Activated CD4-positive, alpha-beta T cell treated with anti-CD3 and anti-CD28 coated beads, Interleukin-2, amount 10 ng/mL, durations not matched to agents 7 days and 5 days (primary cell): ENCODE measurements at places on chromosomes 6 and 20.

DNA sequence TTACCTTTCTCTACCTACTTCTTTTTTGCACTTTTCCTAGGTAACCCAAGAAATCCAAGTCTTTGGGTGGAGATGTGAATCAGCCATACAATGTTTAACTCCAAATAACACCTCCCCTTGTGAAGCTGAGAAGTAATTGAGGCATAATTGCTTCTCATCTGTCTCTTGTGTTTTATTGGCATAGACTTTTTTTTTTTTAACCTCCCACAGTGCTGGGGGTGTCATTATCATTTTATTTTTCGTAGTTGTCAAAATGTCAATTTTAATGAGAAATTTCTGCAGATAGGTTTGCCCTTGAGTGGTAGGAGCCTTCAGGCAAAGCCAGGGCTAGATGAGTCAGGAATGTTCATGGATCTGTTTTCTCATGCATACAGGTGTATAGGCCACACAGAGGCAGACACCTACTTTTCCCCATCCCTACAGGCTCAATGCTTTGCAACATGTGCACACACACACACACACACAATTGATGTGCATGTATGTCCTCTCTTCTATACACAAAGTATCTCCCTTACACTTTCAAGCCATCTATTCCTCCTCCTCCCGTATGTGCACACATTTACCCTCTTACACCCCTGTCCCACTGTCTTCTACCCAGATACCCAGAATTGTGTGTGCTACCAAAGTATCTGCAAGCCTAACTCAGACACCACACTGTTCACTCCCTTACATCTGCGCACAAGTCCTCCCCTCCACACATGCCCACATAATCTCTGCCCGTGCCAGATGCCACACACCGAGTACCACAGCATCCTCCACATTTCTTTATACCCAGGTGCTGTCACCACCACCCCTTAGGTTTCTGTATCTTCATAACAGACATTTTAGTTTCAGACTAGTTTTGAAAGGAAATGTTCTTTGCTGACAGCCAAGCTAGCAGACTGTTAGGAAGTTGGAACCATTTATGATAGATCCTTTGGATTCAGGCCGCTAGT, 22.0 kb downstream of the RALY start:
- DNase-seq, result no peak

GRCh38 chr6:102381203-102381602, 987.7 kb downstream of the GRIK2 start:
- no peak for DNase-seq

- no peak for DNase-seq
These were observed 101.2 kb downstream of the SLC35B3 start for GRCh38 chr6:8334113-8334512.

DNA sequence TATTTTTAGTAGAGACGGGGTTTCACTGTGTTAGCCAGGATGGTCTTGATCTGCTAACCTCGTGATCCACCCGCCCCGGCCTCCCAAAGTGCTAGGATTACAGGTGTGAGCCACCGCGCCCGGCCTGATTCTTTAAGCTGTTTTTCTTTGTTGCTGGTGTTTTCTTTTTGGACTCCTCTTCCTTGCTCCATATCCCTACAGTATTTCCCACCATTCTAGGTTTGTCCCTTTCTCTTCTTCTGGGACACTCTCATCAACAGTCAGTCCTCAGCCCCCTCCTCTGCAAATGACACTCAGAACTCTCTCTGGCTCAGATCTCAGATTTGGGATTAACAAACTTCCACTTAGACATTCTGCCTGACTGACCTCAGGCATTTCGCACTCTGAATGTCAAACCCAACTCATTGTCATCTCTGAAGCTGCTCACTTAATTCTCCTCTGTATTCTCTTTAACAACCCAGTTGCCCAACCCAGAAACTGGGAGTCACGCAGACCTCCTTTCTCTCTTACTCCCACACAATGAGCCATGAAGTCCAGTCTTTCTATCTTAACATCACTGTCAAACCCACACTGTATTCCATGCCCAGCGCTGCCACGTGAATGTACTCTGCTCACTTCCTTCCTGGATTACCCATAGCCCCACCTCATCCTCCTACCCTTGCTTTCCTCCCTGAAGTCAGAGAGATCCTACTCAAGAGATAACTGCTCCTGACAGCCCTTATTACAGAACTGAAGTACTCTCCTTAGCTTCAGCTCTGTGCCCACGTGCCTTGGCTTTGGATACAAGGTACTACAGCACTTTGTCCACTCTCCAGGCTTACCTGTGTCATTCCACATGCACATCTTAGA, 2.6 kb downstream of the MPIG6B start:
- DNase-seq, result no peak

DNA sequence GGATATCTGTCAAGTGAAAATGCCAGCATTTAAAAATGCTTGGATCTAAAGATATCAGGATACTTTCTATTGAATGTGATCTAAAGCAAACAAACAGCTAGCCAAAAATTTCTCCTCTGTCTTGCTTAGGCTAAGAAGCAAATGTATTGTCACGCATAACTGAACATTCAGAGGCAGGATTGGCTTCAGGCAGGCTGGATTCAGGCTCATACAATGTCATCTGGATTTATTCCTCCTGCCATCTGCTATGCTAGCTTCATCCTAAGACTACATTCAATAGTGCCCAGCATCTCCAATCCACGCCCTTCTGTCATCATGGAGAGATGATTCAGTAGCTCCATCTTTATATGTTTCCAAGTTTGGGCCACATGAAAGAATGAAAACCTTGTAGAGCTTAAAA, 27.1 kb downstream of the PFDN4 start:
- no peak for DNase-seq

GRCh38 chr20:50129662-50130355, 16.9 kb upstream of the UBE2V1 start:
- DNase-seq, result no peak

DNA sequence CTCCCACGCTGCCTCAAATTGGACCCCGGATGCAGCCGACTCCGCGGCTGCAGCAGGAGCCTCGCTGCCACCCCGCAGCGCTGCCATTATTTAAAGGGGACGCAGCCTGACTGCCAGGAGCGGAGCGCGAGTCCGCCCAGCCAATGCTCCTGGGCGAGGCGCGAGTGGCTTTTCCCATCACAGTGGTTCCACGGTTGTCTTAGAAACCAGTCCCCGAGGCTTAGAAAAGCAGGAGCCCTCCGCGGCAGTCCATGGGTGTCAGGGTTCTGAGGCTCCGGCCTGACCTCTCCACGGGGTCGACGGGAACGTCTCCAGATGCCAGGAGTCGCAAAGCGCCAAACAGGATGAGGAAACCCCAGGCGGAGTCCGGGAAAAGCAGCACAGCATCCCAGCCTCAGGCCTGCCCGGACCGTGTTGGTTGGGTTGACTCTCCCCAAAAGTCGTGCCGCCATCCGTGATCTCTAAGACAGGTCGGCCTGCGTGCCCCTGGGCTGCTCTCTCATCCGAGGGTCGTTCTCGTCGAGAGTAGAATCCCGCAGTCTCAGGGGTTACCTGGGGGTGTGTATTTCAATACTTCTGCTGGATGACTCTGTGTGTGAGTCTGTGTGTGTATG, 975.8 kb upstream of the DEFB115 start:
- DNase-seq, result no peak

GRCh38 chr20:50855498-50856474, 60.9 kb downstream of the BCAS4 start:
- no peak for DNase-seq

- DNase-seq, result no peak
These were observed 146.3 kb downstream of the PRL start for GRCh38 chr6:22150368-22151035.

- no peak for DNase-seq
These were observed 57.5 kb downstream of the RREB1 start for GRCh38 chr6:7165002-7165889.

DNA sequence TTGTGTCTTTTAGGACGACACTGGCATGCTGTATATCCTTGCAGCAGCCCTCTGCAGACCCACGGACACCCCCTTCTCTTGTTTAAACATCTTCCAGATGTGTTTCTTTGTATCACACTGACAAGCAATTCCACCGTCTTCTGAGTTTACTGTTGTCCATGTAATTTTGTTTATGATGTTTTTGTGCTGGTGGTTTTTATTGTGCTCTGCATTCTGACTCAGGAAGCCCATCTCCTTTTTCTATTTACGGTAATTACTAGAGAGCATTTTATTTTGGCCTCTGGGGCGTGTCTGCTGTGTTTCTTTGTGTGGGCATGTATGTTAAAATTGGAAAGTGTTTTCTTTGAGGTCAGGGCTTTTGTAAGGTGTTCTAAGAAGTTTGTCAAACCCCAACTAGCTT, 111.9 kb downstream of the JARID2 start:
- no peak for DNase-seq

- peak; percentile 23 for DNase-seq
These were observed 165.8 kb upstream of the SYNDIG1 start for GRCh38 chr20:24303393-24304170.

DNA sequence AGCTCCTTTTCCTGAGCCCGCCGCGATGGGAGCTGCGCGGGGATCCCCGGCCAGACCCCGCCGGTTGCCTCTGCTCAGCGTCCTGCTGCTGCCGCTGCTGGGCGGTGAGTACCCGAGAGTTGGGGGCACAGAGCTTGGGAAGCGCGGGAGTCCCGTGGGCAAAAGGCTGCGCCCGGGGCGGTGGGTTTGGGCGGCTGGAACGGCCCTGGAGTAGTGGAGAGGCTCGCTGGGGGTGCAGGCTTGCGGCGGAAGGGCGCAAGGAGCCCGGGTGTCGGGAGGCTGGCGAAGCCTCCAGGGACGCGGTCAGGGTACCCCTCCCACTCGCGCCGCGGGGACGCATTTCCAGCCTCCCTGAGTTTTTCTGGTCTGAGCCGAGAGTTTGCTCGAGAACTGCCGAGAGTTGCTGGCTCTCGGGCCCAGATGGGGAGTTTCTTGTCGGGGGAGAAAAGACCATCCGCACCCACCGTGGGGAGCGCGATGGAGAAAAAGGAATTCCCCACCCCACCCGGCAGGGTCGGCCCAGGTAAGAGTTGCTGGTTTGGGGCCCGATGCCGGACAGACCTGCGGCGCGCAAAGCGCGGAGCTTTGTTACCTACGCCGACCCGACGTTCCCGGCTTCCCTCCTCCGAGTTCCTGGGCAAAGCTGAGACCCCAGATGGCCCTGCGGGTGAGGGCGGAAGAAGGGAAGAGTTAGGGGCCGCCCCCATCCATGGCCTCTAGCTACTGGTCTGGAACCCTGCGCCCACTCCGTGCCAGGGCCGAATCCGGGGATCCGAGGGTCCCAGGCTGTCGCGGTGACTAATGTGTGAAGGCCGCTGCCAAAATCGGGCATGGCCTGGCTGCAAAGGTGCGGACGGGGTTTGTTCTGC, 584 bp downstream of the PTK7 start:
- no peak for DNase-seq

- DNase-seq, result no peak
These were observed 54.8 kb downstream of the OPN5 start for GRCh38 chr6:47836639-47837038.

GRCh38 chr6:686497-686896, 6.4 kb downstream of the EXOC2 start:
- no peak for DNase-seq

GRCh38 chr6:38637756-38638155, 2.0 kb downstream of the BTBD9 start:
- no peak for DNase-seq

DNA sequence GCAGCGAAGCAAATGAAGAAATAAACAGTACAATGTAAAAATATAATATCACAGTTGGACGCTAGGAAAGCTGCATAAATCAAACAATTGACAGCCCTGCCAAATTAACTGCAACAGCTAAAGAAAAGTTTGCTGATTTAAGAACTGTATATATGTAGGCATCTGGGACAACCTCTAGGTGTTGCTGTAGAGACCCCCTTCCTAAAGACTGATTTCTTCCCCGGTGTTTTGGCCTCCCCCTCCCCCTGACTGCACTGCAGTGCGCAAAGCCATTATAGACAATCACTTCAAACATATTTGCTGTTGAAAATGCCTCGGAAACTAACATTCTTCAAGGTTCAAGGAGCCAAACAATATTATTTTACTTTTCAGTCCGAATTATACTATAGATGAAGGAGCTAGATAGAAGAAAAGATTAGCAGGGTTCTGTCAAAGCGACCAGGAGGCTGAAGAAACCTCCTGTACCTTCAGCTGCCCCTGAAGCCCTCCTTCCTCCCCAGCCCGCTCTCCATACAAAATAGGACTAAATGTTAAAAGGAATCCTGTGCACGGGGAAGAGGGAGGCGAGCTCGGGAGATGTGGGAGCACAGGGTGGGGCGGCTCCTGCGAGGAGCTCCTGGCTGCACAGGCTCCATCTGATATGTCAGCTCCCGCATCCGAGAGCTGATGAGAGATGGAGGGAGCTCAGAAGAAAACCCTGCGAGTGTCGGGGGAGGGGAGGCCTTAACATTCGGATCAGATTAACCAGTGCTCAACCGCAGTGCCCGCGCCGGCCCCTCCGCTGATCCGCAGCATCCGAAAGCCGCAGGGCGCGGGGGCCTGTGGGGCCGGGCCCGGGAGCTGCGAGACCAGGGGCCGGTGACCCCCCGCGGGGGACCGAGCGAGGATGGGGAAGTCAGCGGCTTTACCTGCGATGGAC, 822 bp downstream of the ELOVL4 start:
- DNase-seq, result peak; percentile 30

DNA sequence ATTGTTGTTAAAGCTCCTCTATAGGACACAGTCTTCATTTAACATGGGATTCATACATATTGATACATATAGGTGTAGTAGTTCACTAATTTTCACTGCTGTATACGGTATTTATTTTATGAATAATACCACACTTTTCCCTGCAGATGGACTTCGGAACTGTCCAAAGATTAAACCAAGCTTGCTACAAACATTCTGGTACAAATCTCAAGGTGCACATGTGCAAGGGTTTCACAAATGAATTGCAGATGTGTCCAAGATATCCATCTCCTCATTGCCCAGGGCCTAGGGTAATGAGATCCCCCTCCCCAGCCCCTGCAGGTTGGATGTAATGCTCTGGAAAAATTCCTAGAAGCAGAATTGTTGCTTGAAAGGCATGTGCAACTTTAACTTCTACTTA, 31.4 kb downstream of the DTNBP1 start:
- no peak for DNase-seq

DNA sequence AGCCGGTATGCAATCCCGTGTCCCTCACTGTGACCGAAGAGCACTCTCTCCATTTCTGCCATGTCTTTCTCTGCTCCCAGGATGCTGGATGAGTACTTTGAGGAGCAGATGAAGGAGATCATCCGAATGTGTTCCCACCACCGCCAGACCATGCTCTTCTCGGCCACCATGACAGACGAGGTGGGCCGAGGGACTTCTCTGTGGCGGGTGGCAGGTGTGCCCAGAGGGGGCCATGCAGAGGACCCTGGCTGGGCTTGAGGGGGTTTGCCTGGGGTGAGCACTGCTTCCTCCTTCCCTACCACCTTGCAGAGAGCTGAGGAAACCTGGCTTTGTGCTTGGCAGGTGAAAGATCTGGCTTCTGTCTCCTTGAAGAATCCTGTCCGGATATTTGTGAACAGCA, 14.0 kb downstream of the DDX27 start:
- DNase-seq, result no peak

- no peak for DNase-seq
These were observed 198.3 kb downstream of the JARID2 start for GRCh38 chr6:15444081-15444731.

- no peak for DNase-seq
These were observed 356.3 kb upstream of the HSF2 start for GRCh38 chr6:122042960-122043735.
